ENCODE measurements at places on chromosomes 11 and 22.

GRCh38 chr22:30238136-30238535 is 8.4 kb downstream of the LIF start:
- DNase-seq = no peak

- DNase-seq = no peak
Observed at GRCh38 chr11:14237444-14237961, 121.5 kb downstream of the RRAS2 start.

GRCh38 chr11:126800009-126800408 is 200.6 kb downstream of the KIRREL3 start:
- DNase-seq = no peak

GRCh38 chr22:29255064-29255621 is 12.6 kb downstream of the RHBDD3 start:
- DNase-seq = no peak

GRCh38 chr11:94507485-94507884 is 4.8 kb upstream of the C11orf97 start:
- DNase-seq = no peak

GRCh38 chr11:26842478-26843282 is 120.8 kb upstream of the SLC5A12 start:
- DNase-seq = no peak

DNA sequence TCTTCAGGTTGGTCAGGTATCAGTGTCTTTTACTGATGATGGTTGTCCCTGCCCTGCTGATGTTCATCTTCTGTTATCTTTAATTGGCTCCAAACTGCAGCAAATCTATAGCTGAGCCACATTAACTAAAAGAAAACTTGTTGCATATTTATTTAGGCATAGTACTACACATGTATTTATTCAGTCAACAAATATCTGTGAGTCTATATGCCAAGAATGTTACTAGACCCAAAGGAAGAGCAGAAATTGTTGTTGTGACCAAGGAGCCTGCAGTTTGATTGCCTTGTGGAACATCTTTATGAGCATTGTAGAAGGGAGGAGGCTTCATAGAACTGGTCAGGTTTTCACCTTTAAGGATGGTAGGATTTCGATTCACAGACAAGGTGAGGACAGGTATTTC is 10.1 kb downstream of the BMAL1 start:
- DNase-seq = no peak

DNA sequence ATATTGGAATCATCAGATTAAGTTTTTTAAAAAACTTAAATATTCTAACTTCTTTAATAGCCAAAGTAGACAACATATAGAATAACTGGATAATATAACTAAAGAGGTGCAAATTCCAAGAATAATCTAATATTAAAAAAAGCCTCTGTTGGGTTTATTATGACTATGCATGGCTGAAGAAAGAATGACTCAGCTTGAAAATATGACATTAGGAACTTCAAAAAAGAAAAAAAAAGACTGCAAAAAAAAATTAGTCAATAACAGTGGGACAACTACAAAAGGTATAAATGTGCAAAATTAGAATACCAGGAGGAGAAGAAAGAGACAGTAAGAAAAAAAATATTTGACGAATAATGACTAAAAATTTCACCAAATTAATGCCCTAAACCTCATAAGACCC is 1178.0 kb downstream of the JRKL start:
- no peak for DNase-seq

DNA sequence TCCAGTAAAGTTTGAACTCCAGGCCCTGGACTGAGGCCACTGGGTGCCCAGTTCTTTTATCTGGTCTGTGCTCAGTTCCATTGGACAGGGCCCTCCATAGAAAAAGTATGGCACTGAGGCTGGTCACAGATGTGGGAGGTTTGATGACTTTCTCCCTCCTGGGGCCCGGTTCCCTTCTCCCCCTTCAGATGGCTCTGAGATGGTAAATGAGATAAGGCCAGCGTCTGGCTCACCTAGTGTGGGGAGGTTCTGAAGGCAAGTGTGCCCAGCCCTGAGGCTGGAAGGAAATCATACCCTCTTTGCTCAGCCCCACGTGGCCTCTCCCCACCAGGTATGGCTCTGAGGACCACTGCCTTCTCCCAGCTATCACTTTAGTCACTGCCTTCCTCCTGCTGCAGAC is 1.5 kb upstream of the CLDN5 start:
- DNase-seq = no peak

- DNase-seq = no peak
Observed at GRCh38 chr11:67040147-67040546, 16.5 kb upstream of the RHOD start.

- no peak for DNase-seq
Observed at GRCh38 chr11:129980086-129980485, 22.5 kb downstream of the PRDM10 start.

GRCh38 chr11:134911514-134912180 is 499.6 kb upstream of the B3GAT1 start:
- no peak for DNase-seq

DNA sequence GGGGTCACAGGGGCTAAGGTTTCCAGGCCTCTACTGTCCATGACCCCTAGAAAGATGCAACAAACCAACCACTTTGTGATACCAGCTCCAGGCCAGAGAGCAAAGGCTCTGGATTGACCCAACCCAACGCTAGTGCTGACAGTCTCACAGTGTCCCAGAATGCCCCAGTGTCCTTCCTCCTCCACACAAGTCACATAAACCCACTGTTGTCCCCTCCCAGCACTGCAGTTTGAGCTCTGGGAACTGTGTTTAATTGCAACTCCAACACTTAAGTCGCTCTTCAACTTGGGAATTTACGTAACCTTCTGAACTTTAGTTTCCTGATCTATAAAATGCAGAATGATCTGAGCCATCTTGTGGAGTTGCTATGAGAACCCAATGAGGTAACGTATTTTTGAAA is 47.5 kb downstream of the PC start:
- DNase-seq = no peak

DNA sequence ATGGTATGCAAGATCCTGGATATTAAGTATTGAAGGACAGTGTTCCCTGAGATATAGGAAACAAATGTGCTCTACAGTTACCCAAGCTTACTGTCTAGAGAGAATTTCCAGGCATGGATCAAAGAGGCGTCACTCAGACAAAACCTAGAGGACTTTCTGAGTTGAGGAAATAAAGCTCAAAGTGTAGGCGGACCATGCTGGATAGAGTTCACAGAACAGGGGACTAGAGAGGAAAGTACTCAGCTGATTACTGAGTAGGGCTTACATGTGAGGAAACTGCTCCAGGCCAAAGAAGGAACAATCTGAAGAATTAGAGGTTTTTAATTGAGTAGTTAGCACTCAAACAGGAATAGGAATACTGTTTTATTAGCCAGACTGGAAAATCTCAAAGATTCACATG is 193.3 kb downstream of the TMEM135 start:
- DNase-seq = no peak

- DNase-seq = no peak
Observed at GRCh38 chr22:37334859-37335805, 52.8 kb downstream of the CYTH4 start.

GRCh38 chr22:33640900-33641299 is 279.4 kb downstream of the LARGE1 start:
- no peak for DNase-seq

DNA sequence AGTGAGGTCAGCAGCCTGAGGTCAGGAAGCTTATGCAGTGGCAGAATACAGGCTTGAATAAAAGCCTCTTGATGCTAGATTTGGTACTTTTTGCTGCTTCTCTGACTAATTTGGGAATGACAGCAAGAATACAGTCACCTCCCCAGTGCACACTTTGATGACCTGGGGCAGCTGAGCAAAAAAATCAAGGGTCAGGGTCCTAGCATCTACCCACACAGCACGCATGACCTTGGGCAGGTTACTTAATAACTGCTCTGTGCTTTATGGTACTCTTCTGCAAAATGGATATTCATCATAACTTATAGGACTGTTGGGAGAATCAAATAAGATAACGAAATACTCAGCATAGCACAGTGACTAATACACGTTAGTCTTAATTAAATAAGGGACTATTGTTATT is 344.1 kb upstream of the SYN3 start:
- DNase-seq = no peak

- DNase-seq = no peak
Observed at GRCh38 chr11:129846508-129847335, 31.1 kb downstream of the TMEM45B start.

- no peak for DNase-seq
Observed at GRCh38 chr11:116193321-116194131, 579.3 kb downstream of the BUD13 start.

DNA sequence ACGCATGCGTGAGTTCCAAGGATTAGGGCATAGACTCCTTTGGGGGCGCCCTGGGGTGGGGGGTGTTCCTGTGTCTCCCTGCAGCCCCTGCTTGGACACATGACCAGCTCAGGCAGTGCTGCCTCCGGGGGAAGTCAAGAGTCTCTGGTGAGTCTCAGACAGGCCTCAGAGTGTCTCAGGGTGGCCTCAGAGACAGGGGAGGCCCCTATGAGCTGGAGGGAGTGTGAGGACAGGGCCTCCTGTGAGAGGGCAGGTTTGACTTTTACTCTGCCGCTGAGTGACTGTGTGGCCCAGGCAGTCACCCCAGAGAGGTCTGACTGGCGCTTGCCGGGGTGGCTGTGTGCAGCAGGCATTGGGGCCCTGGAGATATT is 41.2 kb upstream of the KCNQ1OT1 start:
- DNase-seq = no peak

DNA sequence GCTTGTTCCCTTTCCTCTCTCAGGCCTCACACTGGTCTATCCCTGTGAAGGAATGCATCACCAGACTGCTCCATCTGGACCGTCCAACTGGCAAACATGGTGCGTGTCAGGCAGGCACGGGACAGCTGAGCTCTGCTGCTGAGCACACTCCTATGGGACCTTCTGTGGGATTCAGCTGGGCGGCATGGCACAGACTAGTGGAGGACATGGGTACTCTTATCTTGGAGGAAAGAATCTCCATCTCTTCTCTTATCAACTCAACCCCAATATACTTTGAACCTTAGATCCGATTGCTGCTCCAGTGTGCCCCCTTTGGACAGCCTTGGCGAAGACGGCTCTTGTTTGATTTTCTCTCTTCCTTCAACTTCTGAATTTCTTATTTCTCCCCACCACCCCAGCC is 593.6 kb downstream of the ETS1 start:
- DNase-seq = no peak
